ENCODE measurements at places on chromosomes 7 and 10.

DNA sequence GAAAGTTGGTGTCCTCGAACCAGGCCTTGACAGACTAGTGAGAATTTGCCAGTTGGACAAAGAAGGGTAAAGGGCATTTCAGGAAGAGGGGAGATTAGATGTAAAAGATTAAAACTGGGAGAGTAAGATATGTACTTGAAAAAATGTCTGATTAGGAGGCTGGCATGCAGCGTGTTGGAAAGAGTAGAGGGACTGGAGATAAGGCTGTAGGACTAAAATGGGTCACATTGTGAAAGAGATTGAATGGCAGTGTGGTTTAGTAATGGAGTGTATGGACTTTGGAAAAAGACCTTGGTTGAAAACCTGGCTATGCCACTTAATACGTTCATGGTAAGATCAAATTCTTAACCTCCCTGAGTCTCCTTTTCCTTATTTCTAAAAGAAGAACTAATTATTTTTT is 14.1 kb downstream of the CREM start:
- DNase-seq, result no peak
- peaks cover 13% of the 10 kb centered on the region for H3K4me1 ChIP-seq
- no peak overlapping the region for H3K27ac ChIP-seq
- H3K27me3 ChIP-seq, result no peaks in the 10 kb centered on the region

GRCh38 chr10:120897343-120897742 is 46.2 kb downstream of the WDR11 start:
- peak; percentile 5 for DNase-seq
- H3K36me3 ChIP-seq, result peaks cover 47% of the 10 kb centered on the region
- H3K4me3 ChIP-seq, result no peak overlapping the region
- no peaks in the 10 kb centered on the region for H3K27me3 ChIP-seq

DNA sequence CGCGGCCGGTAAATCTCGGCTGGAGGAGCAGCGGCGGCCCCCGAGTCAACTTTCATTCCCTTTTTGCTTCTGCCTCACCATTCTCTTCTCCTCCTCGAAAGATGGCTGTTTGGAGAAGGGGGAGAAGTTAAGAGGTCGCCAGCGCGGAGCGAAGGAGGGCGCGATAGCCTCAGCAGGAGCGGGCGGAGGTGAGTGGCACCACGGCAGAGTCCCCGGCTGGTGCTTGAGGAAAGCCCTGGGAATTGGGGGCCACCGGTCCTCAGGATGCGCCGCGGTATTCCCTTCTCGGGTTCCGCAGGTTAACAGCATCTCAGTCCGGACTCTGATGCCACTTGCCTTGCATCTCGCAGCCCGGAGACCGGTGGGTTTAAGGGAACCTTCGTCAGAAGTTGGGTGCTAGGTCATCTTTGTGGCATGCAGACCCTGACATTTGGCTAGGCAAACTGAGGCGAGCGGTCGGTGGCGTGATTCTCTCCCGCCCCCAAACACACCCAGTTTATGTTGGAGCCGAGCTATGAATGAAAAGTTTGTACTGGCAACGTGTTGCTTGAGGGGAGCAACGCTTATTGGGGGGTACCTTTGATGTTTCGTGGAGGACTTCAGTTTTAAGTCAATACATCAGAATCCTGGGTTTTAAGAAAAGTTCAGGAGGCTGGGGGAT is 59.5 kb upstream of the PRPS1L1 start:
- DNase-seq, result no peak
- peaks cover 15% of the 10 kb centered on the region for H3K27me3 ChIP-seq
- H3K4me3 ChIP-seq, result no peak overlapping the region
- H3K36me3 ChIP-seq, result no peaks in the 10 kb centered on the region
- H3K4me1 ChIP-seq, result peaks cover 4% of the 10 kb centered on the region

GRCh38 chr7:2360796-2361195 is 6.2 kb downstream of the EIF3B start:
- no peak overlapping the region for H3K27ac ChIP-seq
- no peaks in the 10 kb centered on the region for H3K27me3 ChIP-seq
- DNase-seq, result no peak
- H3K36me3 ChIP-seq, result peaks cover 63% of the 10 kb centered on the region
- peaks cover 31% of the 10 kb centered on the region for H3K4me1 ChIP-seq
- H3K4me3 ChIP-seq, result no peak overlapping the region
